Esophagus muscularis mucosa (tissue), 4 donors: ENCODE measurements at places on chromosomes 11 and 22. TPM values are rescaled to one million over a fixed set of nuclear protein-coding genes. Genes with fewer than 3 reads are reported as not detected.
A peak's percentile ranks its signal among the peaks of the same experiment; 100 is the strongest.

- DNase-seq: no peak
These were observed 21.2 kb downstream of the PTPRJ start for GRCh38 chr11:48001438-48002021.

GRCh38 chr22:43563571-43563970 lies 151.8 kb downstream of the MPPED1 start:
- DNase-seq: peak; percentile 89

DNA sequence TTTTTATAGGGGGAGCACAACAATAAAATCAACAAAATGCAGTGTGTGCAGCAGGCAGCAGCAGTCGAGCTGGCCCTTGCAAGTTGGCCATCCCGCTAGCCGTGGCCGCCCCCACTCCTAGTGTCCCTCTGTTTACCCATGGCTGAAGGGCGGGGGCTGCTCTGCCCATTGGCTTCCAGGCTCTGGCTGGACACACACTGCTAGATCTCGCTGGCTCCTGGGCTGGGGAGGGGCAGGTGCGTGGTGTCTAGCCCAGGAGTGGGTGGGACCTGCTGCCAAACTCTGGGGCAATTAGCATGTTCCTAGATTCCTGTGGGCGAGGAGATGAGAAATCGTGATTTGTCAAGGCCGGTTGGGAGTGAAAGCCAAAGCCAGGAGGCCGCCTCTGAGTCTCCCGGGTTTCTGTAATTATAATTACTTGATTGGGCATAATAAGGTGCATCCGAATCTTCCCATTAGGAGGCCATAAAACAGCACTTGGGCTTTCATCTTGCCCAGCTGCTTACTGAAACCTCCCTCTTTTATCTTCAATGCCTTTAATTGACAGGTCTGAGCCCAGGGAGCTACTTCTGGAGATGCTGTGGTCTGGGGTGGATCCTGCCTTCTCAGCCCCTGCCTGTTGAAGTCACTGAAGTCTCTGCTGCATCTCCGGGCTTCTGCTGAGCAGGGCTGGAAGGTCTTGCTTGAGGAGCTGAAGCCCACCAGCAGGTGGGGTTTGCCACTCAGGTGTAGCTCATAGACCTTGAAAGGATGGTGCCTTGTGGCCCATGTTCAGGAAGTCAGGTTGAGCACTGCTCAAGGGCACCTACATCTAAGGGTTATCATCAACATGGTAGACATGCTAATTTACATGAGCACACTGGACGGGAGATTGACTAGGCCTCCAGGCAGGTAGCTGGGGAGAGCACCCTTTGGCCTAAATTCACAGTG lies 44.5 kb upstream of the DKK3 start:
- DNase-seq: no peak

- DNase-seq: no peak
These were observed 20.3 kb downstream of the MMP20 start for GRCh38 chr11:102604875-102605274.

- no peak for DNase-seq
These were observed 32.6 kb downstream of the LMO2 start for GRCh38 chr11:33859306-33859705.

GRCh38 chr11:43992834-43993637 lies 50.6 kb downstream of the C11orf96 start:
- no peak for DNase-seq

GRCh38 chr22:22848364-22848866 lies 39.2 kb upstream of the IGLL5 start:
- DNase-seq: peak; percentile 91

- peak; percentile 95 for DNase-seq
These were observed 2.6 kb upstream of the GCAT start for GRCh38 chr22:37804881-37805809.

- no peak for DNase-seq
These were observed 1.1 kb downstream of the FAT3 start for GRCh38 chr11:92225568-92226330.

GRCh38 chr11:120746836-120747609 lies 235.5 kb downstream of the GRIK4 start:
- no peak for DNase-seq

Gene GGTLC2
- total RNA-seq: not detected

Gene YPEL4
- total RNA-seq: 2.5 TPM

Gene OR8G5
- total RNA-seq: 0.83 TPM

Gene BRD1
- 51.9 TPM for total RNA-seq

Gene FOLH1
- 1.6 TPM for total RNA-seq

Gene IFTAP
- total RNA-seq: 26.8 TPM
